ENCODE measurements at places on chromosomes 1 and 21.
A peak's percentile ranks its signal among the peaks of the same experiment; 100 is the strongest.

DNA sequence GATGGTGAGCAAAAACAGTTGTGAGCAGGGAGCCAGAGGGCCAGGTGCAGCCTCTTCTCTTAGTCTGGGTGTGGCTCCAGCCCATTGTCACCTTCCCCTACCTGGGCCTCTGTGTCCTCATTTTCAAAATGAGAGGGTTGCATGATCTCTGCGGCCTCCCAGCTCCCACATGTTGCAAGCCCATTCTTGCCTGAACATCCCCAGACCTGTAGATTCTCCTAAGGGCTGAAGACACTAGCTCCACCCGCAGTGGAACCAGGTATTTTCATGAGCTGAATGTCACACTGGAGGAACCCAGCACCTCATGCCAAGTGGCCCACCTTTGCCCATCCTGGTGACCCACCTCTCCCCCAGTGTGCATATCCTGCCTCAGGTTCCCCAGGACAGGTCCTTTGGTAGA, 12.3 kb downstream of the IKBKE start:
- DNase-seq, result no peak

GRCh38 chr1:59516881-59517280, 220.0 kb downstream of the FGGY start:
- DNase-seq, result no peak

GRCh38 chr1:236143104-236143948, 987 bp downstream of the GPR137B start:
- DNase-seq, result peak; percentile 48

- peak; percentile 14 for DNase-seq
Observed at GRCh38 chr1:157111396-157112165, 12.0 kb upstream of the ETV3L start.

DNA sequence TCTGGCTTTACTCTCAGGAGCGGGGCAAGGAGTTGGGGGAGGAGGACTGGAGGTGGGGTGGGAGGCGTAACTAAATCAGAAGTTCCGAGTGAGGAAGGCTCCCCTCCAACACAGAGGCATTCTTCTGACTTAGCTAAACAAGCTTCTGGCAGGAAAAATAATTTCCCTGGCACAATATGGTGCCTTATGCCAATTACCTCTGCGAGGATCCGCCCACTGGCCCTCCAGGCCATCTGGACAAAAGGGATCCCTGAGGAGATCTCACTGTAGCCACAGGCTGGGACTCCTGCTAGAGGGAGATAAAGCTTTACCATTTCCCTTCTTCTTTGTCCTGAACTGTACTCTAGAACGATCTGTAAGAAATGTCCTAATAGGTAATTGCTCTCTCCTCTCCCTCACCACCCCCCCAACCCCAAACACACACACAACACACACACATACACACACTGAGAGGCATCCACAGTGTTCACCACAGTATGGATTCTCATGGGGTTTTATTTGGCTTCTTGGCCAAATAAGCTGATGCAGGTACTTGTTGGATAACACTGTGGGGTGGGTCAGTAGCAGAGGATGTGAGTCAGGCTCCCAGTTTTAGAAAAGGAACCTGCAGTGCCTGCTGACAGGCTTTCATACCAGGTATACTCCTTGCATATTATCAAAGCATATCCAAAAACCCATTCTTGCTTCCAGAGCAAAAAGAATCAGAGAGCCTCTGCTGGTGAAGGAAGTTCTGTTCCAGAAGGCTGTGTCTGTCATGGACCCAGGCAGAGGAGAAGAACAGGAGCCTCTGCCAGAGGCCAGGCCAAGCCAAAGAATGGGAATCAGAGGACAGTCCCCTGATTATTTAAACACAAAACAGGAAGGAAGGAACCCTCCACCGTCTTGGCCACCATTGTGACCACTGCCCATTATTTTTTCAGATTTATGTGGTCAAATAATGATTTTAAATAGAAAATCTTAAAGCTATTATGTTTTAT, 169.1 kb downstream of the C1orf21 start:
- no peak for DNase-seq

DNA sequence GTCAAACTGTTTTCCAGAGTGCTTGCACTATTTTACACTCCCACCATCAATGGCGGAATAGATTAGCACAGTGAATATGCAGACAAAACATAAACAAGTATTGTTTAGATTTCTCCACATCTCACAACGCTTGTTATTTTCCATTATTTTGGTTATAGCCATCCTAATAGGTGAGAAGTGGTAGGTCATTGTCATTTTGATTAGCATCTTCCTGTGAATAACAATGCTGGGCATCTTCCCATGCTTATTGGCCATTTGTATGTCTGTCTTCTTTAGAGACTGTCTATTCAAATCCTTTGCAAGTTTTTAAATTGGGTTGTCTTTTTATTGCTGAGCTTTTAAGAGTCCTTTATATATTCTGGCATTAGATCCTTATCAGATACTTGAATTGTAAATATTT, 54.7 kb downstream of the LRRC71 start:
- DNase-seq, result no peak

- no peak for DNase-seq
Observed at GRCh38 chr1:216822480-216822879, 99.3 kb upstream of the ESRRG start.

- DNase-seq, result no peak
Observed at GRCh38 chr1:61090546-61091202, 8.3 kb downstream of the NFIA start.

DNA sequence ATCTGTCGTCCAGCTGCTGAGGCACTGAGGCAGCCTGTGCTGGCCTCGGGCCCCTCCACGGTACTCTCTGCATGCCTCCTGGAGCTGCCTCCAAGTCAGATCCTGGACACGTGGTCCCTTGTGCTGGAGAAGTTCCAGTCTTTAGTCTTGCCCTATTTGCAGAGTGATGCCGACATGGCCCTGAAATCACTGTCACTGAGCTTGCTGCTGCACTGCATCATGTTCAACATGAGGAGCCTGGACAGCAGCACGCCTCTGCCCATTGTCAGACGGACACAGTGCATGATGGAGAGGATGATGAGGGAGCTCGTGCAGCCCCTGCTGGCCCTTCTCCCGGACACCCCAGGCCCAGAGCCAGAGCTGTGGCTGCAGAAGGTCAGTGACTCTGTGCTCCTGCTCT, 10.0 kb downstream of the URB2 start:
- no peak for DNase-seq

GRCh38 chr21:16678429-16679160, 834.2 kb upstream of the CXADR start:
- no peak for DNase-seq

DNA sequence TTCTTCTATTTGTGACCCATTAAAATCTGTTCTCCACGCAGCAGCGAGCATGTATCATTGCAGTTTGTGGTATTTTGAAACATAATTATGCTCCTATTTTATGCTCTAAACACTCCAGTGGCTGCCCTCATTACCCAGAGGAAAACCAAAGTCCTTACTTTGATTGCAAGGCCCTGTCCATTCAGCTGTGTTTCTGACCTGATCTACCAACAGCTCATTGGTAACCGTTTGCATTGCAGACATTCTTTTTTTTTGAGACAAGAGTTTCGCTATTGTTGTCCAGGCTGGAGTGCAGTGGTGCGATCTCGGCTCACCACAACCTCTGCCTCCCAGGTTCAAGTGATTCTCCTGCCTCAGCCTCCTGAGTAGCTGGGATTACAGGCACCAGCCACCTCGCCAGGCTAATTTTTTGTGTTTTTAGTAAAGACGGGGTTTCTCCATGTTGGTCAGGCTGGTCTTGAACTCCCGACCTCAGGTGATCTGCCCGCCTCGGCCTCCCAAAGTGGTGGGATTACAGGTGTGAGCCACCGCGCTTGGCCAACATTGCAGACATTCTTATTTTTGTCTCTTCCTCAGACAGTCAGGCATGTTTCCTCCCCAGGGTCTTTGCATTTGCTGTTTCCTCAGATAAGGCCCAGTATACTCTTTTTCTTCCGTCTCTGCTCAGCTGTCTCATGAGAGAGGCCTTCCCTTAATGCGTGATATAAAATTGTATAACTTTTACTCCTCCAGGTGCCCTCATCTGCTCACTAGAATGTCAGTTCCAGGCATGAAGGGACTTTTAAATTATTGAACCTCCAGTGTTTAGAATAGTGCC, 32.5 kb downstream of the THRAP3 start:
- no peak for DNase-seq

GRCh38 chr1:57118948-57119603, 153.3 kb upstream of the C8B start:
- peak; percentile 31 for DNase-seq

- no peak for DNase-seq
Observed at GRCh38 chr1:217253351-217253750, 377.5 kb downstream of the GPATCH2 start.

DNA sequence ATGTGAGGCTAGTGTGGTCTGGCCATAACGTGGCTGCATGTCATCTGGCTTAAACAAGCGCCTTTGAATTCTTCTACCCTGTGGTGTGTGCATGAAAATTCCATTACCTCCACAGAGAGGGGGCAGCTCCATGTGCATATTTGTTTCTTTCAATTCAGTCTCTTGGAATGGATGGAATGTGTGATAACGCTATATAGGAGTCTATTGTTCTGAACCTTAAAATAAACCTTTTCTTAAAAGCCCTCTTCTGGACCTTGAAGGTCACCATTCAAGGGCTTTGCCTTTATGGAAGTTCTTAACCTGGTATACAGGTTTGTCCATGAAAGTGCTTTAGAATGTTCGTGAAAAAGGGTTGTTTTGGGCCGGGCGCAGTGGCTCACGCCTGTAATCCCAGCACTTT, 118.2 kb upstream of the ADGRL2 start:
- DNase-seq, result peak; percentile 69

DNA sequence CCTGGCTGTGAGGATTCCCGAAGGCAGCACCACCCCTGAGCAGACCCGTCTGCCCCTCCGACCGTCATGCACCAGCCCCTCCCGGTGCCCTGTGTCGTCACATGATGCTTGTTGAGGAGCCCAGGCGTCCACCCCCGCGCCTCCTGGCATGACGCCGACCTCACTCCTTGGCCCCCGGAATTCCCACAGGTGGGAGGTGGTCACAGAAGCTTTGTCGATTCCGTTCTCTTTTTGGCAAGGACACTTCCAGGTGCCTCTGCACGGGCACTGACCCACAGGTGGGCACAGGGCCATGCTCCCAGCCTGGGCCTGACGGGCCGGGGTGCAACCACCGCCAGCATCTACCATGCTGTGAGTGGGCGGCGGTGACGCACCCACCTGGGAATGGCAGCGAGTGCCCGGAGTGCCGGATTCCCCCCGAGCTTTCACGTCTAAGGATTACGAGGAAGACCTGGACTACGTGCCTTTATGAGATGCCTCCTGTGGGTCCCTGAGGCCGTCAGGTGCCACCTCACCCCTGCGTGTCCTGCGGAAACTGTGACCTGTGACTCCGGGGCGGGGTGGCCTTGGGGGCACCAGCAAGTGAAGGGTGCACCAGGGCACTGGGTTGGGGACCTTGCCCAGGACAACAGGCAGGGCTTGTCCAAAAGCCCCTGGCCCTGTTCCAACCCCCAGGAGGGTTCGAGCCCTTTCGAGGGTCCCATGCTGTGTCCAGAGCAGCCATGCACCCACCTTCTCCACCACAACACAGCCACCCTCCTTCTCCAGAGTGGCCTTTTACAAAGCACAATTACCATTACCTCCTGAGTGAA, 31.4 kb upstream of the COL6A1 start:
- no peak for DNase-seq

GRCh38 chr1:109392037-109392787, 5.5 kb downstream of the SORT1 start:
- DNase-seq, result no peak

GRCh38 chr1:16075337-16076030, 2.0 kb upstream of the FAM131C start:
- DNase-seq, result peak; percentile 56

DNA sequence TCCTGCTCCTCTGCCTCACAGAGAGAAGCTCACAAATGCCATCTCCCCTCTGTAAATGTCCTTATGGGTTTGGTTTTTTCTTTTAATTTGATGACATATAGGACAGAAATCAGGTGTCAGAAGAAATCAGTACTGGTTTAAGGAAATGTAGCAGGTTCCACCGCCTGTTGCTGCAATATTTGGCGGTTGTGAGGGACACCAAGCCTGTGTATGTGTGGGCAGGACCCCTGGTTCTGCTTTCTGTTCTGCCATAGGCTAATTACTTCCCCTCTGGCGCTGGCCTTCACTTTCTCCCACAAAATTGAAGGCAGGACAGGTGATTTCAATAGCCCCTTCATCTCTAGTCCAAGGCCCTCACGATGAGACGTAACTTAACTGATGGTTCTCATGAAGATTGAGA, 69.2 kb downstream of the PRDM2 start:
- DNase-seq, result no peak

Measured in fibroblast of skin of scalp (primary cell).